ENCODE measurements at places on chromosomes 7 and 10.

DNA sequence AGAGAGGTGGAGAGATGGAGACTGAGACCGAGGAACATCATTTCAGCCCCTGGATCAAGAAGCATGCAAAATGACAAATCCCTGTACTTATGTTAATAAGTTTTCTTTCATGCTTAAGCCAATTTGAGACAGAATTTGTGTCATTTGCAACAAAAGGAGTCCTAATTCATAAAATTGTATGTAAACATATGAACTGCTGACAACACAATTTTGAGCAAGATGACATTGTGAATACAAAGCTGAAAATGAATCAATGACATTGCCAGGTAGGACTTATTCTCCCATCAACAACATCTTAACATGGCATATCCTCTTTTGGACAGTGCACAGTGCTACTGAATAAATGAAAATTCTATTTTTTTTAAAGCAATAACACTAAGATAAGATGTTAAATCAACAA lies 264.0 kb downstream of the WDR11 start:
- DNase-seq, result no peak

GRCh38 chr10:48498940-48499510 lies 105.8 kb downstream of the ARHGAP22 start:
- no peak for DNase-seq

DNA sequence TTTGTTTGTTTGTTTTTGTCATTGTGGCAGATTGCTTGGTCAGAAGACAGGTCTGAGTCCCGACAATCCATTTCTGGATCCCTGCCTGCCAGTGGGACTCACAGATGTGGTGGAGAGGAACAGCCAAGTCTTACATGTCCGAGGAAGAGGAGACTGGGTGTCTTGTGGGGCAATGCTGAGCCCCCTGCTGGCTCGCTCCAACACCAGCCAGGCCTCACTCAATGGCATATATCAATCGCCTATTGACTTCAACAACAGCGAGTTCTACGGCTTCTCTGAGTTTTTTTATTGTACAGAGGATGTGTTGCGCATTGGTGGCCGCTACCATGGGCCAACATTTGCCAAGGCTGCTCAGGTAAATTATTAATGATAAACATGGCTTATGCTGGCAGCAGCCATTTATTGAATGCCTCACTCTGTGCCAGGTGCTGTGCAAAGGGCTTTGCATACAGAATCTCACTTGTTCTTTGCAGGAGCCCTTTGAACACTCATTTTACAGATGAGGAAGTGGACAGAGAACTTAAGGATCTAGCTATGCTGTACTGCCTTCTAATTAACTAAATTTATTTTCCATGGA lies 33.3 kb downstream of the COX15 start:
- no peak for DNase-seq

- no peak for DNase-seq
Measured at GRCh38 chr10:44984671-44985101, 6.1 kb upstream of the DEPP1 start.

DNA sequence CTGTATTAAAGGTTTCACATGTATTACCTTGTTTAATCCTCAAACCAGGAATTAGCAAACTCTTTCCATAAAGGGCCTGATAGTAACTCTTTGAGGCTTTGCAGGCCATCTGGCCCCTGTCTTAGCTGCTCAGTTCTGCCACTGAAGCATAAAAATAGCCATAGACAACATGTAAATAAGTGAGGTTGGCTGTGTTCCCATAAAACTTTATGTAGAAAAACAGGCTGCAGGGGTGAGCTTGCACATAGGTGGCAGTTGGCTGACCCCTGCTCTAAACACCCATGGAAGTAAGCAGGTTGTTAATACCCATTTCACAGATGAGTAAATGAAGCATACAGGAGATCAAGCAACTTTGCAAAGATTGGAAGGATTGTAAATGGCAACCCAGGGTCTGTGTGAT lies 1279.2 kb upstream of the AUTS2 start:
- DNase-seq, result no peak

DNA sequence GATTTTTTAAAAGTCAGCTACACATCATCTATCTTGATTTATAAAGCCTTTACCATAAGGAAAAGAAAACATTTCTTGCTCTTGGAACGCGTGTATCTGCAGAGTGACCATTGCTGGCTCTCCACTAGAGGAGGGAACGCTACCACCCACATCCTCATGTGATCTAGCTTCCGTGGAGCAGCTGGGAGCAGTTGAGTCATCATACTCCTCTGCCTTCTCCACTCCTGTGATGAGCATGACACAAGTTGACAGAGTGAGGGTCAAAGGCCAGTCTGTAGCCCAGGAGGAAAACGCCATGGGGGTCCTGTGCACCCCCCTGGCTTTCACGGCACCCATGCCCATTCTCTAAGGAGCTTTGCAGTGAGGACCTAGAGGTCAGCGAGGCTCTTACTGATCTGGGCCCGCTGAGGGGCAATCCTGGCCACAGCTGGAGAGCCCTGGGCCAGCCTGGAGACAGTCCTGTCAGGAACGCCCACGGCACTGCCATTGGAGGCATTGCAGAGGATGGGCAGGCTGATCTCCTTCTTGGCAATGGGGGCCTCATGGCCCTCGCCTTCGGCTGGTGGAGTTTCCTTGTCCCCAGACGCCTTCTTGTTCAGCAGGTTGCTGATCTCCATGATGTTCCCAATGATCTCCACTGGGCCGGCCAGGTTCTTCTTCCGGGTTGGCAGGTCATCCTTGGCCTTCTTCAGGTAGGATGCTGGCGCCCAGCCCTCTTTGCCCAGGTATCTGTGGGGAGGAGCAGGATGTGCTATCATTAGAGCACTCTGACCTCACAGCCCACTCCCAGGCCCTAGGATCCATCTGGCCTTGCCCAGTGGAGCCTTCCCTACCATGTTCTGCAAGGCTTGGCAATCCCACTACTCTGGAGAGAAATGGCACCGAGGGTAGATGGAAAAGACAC lies 119.2 kb downstream of the NEURL1 start:
- no peak for DNase-seq

DNA sequence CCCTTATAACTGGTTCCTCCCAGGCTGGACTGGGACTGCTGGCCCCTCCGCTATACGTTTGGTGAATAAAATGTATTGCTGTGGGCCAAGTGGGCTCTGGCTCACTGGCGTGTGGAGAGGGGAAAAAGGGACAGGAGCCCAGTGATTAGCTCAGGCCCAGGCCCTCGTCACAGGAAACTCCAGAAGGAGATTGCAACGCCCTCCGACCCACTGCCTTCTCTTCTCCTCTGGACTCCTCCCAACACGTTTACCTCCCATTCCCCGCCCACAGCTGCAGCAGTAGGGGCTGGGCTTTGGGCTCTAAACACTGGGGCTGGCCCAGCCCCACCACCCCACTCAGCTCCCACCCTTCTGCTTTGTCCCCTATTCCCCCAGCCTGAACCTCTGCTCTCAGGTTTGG lies 173.9 kb downstream of the NEURL1 start:
- DNase-seq, result no peak

Measured in activated CD4-positive, alpha-beta T cell treated with anti-CD3 and anti-CD28 coated beads for 48 hours (primary cell).